ENCODE measurements at places on chromosomes 12 and 14.

- no peak for DNase-seq
Measured at GRCh38 chr12:123655420-123655819, 15.5 kb upstream of the TCTN2 start.

GRCh38 chr12:24888813-24889212 lies 60.1 kb downstream of the BCAT1 start:
- no peak for DNase-seq

- DNase-seq: no peak
Measured at GRCh38 chr14:74653386-74654138, 41.5 kb upstream of the LTBP2 start.

- DNase-seq: peak; percentile 65
Measured at GRCh38 chr14:50335389-50335788, 23.3 kb downstream of the DMAC2L start.

DNA sequence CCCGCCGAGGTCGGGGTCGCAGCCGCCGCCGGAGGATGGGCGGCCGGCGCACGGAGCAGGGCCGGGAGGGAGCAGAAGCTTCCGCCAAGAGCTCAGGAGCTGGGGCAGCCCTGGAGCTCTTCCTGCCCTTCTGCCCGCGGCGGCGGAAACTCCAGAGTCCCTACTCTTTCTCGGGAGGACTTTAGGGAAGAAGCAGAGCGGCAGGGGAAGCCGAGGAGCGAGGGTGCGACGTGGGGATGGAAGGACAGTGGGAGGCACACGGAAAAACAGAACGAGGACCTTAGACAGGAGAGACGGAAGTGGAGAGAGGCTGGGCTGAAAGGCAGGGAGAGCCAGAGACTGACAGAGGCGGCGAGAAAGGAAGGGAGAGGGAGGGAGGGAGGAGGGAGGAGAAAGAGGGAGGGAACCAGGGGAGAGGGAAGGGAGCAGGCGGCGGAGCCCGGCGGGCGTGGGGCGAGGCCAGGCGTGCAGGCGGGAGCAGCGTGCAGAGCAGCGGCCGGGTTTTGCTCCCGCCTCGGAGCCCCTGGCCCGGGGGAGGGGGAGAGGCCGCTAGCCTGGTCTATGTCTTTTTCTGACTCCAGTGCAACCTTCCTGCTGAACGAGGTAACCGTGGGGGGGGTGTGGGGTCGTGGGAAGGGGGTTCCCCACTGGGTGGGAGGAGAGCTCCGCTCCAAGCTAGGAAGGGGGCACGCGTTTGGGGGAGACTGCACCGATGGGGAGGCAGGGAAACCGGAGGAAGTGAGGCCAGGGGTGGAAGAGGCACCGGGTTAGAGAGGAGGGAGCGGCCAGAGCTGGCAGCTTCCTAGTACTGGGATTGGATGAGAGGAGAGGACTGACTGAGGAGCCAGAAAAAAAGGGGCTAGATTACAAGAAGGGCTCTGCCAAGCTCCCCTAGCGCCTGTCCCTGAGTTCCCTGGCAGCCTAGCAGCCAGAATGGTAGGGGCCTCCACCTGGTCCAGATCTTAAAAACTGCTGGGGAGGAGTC lies 2.9 kb upstream of the CACNB3 start:
- peak; percentile 88 for DNase-seq

GRCh38 chr12:1797011-1797901 lies 23.1 kb upstream of the LRTM2 start:
- peak; percentile 56 for DNase-seq

DNA sequence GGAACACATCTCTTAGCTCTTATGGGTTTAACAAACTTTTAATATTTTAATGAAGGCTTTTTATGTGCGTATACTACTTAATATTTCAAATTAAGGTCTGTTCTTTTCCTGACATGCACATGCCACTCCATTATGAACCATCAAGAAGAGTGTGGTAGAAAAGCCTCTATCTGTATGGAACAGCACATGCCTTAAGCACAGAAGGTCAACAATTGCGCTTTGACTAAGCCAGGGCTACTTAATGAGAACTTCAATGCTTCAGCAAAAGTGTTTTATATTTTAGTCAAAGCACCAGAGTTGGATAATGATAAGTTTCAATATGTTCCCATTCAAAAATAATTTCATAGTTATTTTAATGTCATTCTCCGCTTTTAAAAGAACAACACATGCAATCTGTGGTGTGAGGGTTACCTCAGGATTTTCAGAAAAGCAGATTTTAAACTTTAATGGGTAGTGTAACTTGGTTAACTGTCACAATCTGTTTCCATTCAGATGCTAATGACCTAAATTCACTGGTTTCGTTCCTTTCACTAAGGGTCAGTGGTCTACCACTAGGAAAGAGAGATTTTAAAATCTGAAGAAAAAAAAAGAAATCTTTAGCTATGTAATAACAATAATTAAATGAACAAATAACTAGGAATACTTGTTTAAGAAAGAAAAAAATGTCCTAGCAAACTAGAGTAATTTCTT lies 193.4 kb upstream of the NOVA1 start:
- no peak for DNase-seq

DNA sequence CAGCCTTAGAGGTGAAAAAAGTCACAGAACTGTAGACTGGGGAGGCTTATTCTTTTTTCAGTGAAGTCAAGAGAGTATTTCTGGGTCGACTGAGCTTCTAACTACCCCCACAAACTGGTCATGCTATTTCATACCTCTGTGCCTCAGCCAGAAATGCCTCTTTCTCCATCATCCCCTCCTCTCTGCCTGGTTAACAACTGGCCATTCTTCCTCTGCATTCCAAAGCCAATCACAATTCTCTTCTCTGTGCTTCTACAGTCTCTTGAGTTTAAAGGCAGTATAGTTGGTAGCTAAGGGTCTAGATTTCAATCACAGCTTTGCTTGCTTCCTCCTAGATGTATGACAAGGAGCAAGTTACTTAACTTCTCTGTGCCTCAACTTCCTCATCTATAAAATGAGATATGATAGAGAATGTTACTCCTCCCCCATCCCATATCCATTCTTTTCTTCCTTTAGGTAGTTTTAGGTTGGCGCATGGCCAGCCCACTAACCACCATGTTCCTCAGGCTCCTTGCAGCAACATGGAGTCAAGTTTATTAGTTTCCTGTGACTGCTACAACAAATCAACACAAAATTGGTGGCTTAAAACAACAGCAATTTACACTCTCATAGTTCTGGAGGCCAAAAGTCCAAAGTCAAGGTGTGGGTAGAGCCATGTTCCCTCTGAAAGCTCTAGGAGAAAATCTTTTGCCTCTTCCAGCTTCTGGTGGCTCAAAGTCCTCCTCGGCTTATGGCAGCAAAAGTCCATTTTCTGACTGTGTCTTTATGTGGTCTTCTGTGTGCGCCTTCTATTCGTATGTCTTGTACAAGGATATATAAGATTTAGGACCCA lies 62.5 kb downstream of the ITPR2 start:
- DNase-seq: no peak

DNA sequence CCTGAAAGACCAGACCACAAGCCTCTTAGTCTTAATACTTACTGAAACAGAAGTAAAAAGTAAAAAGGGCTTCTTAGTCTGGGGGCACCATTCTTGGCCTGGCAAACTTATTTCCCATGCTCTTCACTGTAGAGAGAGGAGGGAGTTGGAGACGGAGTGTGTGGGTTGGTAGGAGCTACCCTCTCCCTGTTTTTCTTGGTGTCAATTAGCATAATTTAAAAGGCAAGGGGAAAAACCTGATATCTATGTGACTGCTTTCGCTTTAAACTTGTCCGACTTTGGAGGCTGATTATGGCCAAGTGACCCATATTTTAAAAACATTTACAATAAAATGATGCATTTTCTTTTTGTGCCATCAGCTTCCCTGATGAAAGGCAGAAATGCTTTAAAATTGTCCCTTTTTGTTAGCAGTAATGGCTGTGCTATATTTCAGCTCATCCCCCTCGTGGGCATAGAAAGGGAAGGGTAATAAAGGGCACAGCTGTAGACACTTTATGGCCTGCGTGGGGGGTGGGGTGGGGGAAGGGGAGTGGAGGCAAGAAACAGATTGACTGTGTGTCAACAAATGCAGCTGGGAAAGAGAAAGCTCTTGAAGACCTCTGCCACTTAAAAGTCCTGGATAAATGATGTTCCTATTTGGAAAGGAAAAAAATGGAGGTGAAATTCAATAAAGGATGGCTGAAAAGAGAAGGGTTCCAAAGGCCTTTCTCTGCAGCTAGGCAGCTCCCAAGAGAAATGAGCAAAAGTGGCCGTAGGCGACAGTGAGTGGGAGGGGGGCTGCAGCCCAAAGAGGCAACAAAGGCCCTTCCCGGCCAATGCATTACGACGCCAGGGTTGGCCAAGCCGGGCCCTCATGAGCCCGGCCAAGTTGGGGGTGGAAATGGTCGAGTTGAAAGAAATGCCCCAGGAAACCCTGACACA lies 57.5 kb upstream of the TMEM263 start:
- DNase-seq: no peak

DNA sequence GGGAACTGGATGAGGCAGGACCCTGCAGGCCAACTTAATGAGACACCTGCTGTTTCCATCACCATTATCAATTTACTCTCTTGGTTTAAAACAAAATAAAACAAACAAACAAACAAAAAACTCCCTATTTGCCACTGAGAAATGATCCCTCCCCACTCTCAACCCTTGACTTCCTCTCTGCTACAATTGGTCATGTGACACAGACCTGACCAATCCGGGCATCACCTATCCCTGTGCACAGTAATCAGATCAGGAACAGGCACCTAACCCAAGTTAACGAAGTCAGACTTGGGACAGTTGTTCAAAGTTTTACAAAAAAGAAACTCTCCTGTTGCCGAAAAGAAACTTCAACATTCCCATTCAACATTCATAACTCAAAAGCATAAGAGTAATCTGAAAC lies 58.4 kb downstream of the NELL2 start:
- no peak for DNase-seq

- DNase-seq: no peak
Measured at GRCh38 chr12:92608151-92609091, 94.4 kb upstream of the PLEKHG7 start.

- no peak for DNase-seq
Measured at GRCh38 chr12:12736759-12737676, 19.9 kb downstream of the CDKN1B start.

DNA sequence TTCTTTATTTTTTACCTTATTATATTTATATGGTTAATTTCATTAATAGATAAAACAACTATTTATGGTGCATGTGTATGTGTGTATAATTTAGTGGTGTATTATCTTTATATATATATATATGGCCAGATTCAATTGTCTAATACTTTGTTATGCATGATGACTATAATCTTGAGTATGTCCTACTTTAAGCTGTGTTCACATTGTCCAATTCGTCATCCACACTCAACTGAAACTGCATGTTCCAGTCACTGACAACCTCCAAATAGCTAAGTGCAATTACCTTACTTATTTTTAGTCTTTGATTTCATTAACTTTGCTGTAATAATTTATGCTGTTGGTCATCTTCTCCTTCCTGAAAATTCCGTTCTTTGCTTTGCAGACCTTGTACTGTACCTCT lies 306.5 kb upstream of the TMTC1 start:
- DNase-seq: no peak

GRCh38 chr12:49903700-49904423 lies at the start of gene FAIM2:
TSS of gene FAIM2 (minus strand) at chr12:49903900. CDS start at chr12:49903792, 108 bp downstream.
- DNase-seq: peak; percentile 62

- peak; percentile 17 for DNase-seq
Measured at GRCh38 chr14:104462651-104463630, 116.6 kb upstream of the C14orf180 start.

GRCh38 chr14:52485350-52485960 lies 66.8 kb downstream of the TXNDC16 start:
- no peak for DNase-seq

- no peak for DNase-seq
Measured at GRCh38 chr12:3598896-3599860, 108.2 kb downstream of the PRMT8 start.

- no peak for DNase-seq
Measured at GRCh38 chr12:122467983-122468382, 32.7 kb downstream of the ZCCHC8 start.

GRCh38 chr12:94012590-94012989 lies 135.8 kb upstream of the PLXNC1 start:
- no peak for DNase-seq

- no peak for DNase-seq
Measured at GRCh38 chr12:28925719-28926376, 223.2 kb upstream of the FAR2 start.

DNA sequence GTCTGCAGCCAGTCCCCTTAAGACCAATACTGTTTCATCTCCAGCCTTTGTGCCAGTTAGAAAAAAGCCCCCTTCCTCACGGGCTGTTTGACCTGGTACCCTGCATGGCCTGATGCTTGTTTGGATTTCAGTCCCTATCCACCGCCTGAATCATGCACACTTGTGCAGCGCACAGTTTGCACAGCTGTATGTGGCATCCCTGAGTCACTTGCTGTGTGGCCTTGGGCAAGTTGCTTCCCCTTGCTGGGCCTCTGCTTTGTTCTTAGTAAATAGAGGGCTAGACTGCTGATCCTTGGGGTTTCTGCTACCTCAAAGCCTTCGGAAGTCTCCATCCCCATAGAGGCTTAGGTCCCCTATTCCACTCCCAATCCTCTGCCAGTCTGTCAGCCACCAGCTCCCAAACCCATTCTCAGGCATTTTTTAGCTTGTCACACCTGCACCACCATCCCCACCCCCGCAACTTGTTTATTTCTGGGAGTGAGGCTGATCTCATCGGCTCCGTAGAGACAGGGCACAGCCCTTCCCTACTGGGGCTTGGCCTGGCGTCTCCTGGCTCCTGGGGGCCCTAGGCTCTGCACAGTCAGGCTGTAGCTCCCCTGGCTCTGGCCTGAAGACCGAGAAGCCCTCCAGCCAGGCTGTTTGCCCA lies 8.8 kb downstream of the KRT80 start:
- DNase-seq: no peak

- DNase-seq: no peak
Measured at GRCh38 chr14:29759521-29760340, 167.9 kb downstream of the PRKD1 start.

GRCh38 chr14:90562652-90563051 lies 165.8 kb downstream of the CALM1 start:
- DNase-seq: no peak

- DNase-seq: no peak
Measured at GRCh38 chr12:87768501-87769287, 260.5 kb downstream of the C12orf50 start.

All from H9 (cell line).